ENCODE measurements at places on chromosomes 1 and 21.

DNA sequence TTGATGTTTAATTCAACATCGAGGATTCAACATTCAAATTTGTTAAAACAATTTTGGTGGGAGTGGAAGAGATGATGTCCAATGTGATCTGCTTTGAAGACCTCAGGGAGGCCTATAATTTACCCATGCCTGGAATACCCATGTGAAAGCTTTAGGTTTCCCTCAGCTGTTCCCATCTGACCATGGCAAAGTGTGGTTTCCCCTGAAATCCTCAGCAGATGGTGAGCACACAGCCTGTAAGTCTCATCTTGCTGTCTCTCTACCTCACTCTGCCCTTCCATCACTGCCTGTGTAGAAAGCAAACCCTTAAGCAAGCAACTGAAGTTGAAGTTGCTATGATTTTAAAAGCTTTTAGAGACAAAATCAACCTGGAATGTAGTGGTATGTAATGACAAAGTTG is 80.1 kb upstream of the ATF3 start:
- no peak for DNase-seq

- DNase-seq, result no peak
Measured at GRCh38 chr1:54475357-54475881, 69.2 kb upstream of the SSBP3 start.

GRCh38 chr1:1623631-1624442 is 8.1 kb upstream of the MMP23B start:
- DNase-seq, result no peak

DNA sequence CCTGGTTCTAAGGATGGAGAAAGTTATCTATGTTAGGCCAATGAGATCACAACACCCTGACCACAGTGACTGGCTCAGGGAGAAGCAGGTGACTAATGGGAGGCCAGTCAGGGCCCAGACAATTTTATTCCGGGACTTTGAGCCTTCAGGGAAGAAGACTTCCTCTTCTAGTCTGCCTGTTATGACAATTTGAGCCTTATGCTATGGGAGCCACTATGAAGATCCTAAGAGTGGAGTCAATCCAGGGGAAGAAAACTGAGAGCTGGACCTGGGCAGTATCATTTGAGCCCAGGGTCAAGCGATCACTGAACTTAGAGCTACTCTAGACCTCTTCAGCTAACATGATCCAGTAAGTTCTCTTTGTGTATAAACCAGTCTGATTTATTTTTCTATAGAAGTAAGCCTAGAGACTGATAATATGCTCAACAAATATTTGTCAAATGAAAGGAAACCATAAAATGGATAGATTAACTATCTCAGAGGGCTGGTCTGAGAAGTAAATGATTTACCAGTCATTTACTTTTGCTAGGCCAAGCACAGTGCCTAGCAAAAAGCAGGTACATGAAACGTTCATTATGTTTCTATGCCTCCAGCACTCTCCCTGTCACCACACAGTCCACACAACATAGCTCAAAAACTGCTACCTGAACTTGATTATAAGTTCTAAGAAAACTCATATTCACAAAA is 4.2 kb upstream of the C1orf141 start:
- DNase-seq, result no peak

Measured in activated T-helper 1 cell treated with anti-CD3 and anti-CD28 coated beads, Interleukin-2, amount 50 U/mL, for 16 hours (primary cell).